ENCODE measurements at places on chromosomes 7 and 10.

- no peak for DNase-seq
These were observed 15.6 kb downstream of the CLEC2L start for GRCh38 chr7:139538881-139539635.

- no peak for DNase-seq
These were observed 47.5 kb downstream of the GLI3 start for GRCh38 chr7:42189535-42189934.

- DNase-seq: no peak
These were observed 129.9 kb downstream of the CDH23 start for GRCh38 chr10:71526653-71527052.

GRCh38 chr10:3897156-3897555 lies 112.1 kb upstream of the KLF6 start:
- DNase-seq: no peak

GRCh38 chr7:14841869-14842268 lies 60.7 kb downstream of the DGKB start:
- no peak for DNase-seq

DNA sequence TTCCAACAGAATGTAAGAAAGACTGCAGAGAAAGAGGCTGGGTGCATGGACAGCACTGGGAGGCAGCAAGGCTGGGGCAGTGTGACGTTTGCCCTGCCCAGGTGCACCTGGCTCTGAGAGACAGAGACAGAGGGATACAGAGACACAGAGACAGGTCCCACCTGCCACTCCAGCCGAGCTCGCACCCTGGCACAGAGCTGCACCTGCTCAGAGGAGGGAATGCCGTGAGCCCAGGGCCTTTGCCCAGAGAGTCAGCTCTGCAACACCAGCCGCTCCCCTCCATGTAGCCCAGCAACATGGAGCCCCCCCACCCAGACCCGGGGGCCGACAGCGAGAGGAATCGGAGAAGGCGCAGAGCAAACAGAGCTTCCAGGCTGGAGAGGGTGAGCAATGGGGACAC lies 35.3 kb upstream of the PROSER2 start:
- no peak for DNase-seq

- no peak for DNase-seq
These were observed 57.2 kb downstream of the FAM171A1 start for GRCh38 chr10:15313843-15314242.

GRCh38 chr10:76550806-76551205 lies 1086.8 kb downstream of the KCNMA1 start:
- no peak for DNase-seq

DNA sequence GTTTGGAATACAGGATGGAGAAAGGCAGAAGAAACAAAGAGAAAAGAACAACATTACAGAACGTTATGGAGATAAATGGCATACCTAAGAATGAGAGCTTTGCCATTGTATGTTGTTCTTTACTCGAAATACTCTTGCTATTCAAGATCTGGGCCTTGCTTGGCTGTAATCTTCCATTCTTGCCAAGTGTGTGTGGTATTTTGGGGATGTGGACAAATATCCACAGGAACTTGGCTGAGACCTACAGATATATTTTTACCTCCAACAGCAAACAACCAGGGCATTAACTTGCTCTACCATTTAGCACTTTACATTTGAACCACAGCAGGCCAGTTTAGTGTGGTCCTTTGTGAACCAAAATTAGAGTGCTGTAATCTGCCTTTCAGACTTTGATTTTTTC lies 76.3 kb downstream of the DKK1 start:
- no peak for DNase-seq

- no peak for DNase-seq
These were observed 47.6 kb downstream of the SMURF1 start for GRCh38 chr7:99096124-99096887.

DNA sequence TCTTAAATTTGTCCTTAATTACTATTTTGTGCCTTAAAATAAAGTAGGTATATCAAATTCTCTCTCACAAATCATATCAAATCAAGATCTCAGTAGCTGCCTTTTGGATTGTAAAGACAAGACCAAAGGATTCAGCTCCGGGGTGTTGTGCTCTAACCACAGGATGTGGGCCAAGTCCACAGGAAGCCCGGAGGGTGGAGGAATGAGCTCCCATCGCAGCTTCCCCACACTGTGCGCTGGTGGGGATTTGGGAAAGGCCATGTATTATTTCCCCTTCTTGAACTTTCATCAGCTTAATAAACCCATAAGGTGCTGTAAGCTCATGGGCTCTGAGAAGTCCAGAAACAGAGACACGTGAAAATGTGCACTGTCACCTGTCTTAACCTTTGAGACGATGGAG lies 241.6 kb upstream of the TCERG1L start:
- DNase-seq: no peak

DNA sequence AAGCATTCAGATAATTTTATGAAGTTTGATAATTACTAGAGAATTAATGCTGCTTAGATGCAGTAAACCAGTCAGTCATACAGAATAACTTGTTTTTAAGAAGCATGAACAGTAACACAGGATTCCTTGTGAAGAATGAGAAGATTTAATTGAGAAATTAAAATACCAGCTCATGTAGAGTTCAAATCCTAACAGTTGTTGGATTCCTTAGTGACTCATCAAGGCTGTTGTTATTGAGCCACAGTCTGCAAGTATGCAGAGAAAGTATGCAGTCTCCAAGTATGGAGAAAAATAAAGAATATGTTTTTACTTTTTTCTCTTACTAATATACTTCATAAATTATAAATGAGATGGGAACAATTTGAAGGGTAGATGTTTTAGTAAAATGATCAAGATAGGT lies 30.2 kb upstream of the CYP26C1 start:
- DNase-seq: no peak

- DNase-seq: no peak
These were observed 5.7 kb downstream of the CYP17A1 start for GRCh38 chr10:102831322-102832071.

DNA sequence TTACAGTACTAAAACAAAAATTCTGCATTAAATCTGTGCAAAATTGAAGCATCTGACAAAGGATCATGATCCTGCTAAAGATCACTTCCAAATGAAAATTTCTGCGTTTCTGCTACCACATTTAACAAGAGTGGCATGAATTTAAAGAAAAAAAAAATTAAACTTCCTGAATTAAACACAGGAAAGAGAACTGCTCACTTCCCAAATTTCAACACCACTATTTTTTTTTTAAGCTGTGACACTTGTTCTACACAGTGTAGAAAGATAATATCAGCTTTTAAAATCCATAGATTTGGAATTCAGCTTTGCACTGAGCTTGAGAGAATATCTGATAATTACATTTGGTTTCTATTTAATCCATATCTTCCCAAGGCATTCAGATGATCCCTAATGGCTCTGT lies 73.6 kb downstream of the EPC1 start:
- DNase-seq: no peak

- DNase-seq: no peak
These were observed 904.8 kb upstream of the POT1 start for GRCh38 chr7:125834421-125834820.

- DNase-seq: no peak
These were observed 24.4 kb upstream of the CDC14C start for GRCh38 chr7:48899932-48900331.

DNA sequence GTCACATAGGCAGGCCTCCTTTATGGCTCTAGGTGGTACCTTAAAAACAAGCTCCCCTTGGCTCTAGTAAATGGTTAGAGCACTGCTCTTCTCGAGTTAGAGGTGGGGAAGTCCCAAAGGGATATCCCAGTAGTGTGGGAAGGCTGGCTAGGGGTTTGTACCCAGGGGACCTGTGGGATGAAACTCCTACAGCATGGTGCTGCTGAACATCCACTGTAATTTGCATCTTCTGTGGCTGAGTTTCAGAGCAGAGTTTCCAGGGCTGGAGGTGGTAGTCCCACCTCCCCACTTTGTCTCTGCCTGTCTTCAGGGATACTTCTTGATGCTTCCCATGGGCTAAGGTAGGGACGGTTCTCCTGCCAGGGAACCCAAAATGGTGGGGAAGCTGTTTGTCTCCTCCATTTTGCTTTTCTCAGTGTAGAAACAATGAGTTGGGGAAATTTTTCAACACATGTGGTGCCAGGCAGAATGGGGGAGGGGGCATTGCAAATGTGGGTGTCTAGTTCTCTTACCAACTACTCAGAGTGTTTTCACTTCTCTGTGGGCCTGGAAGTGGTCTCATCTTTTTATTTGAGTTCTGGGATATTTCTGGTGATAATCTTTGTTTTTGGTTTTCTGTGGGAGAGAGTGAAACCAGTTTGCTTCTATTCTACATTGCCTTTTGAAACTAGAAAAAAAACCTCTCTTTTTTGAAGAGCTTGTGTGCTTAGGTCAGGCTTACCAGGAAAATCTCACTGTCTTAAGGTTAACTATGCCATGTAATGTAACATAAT lies 36.3 kb downstream of the SCART1 start:
- no peak for DNase-seq

GRCh38 chr7:47405286-47405904 lies 176.5 kb downstream of the TNS3 start:
- no peak for DNase-seq

Measured in breast epithelium (tissue), 4 donors.